ENCODE measurements at places on chromosomes 1 and 21.

DNA sequence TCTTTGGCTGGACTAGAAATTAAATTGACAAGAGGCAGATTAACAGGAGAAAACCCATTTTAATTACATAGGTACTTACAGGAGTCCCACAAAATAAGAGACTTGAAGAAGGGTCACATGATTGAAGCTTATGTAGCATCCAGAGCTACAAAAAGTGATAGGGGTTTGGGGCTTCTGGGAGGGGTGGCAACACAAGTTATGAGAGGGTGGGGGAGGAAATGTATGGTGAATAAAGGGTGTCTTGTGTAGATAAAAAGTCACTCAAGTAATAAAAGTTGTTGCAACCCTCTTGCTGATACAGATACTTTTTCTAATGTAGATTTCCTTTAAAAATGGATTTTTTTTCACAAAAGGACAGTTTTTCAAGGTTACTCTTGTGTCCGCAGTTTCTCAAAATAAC is 24.0 kb downstream of the USP25 start:
- no peak for DNase-seq

DNA sequence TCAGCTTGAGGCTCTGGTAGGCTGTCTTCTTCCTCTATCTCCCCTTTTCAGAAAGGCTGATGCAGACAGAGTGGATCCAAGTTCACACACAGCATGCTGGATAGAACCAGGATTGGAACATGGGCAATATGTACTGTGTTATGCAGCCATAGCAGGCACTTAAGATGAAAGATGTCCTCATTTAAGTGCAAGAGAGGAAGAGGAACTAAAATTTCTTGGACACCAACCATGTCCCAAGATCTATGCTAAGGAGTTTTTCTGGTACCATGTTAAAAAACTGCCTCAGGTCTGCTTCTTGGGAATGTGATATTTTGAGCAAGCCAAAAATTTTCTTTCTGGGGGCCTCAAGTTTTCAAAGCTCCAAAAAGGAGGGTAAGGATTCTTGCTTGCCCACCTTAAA is 1.2 kb downstream of the SDHB start:
- no peak for DNase-seq

GRCh38 chr1:147807405-147807804 is 47.0 kb upstream of the GJA5 start:
- no peak for DNase-seq

DNA sequence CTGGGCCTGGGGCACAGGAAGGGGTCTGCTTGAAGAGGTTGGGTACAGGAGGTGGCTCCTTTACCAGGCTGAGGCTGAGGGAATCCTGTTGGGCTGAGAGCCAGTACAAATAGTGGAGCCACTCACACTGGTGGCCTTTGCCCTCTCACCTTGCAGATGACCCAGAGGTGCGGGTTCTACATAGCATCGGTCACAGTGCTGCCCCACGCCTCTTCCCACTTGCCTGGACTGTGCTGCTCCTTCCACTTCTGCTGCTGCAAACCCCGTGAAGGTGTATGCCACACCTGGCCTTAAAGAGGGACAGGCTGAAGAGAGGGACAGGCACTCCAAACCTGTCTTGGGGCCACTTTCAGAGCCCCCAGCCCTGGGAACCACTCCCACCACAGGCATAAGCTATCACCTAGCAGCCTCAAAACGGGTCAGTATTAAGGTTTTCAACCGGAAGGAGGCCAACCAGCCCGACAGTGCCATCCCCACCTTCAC is 1.8 kb upstream of the SLC50A1 start:
- no peak for DNase-seq

- no peak for DNase-seq
These were observed 4.4 kb downstream of the GJC2 start for GRCh38 chr1:228154021-228154669.

- DNase-seq, result no peak
These were observed 6.6 kb upstream of the PRPF38B start for GRCh38 chr1:108685529-108685928.

- no peak for DNase-seq
These were observed 76.2 kb upstream of the B3GALT2 start for GRCh38 chr1:193262661-193263060.

DNA sequence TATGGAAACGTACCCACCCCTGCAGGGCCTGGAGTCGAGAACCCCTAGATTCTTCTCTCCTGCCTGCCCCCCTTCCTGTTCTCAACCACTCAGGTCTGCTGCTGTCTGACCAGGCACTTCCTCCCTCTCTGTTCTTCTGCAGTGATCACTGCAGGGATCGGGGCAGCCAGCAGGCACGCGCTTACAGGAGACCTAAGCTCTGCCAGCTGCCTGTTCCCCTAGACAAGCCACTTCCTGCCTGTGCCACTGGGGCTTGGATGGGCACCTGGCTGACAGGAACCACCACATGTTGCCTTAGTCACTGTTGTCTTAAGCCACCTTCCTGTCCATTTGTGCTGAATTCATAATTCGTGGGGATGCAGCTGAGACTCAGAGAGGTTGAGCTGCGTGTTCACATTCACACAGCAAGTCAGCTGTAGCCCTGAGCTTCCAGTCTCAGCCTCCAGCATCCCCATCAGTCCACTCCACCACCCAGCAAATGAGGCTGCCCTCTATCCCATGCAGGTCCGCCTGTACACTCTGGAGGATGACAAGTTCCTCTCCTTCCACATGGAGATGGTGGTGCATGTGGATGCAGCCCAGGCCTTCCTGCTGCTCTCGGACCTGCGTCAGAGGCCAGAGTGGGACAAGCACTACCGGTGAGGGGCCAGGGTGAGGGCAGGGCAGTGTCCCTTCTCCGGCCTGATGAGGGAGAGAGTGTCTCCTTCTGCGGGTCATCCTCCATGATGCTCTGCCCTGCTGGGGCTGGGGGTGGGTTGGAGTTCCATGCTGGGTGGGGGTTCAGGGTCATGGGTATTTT is 18.6 kb downstream of the FAM151A start:
- no peak for DNase-seq

DNA sequence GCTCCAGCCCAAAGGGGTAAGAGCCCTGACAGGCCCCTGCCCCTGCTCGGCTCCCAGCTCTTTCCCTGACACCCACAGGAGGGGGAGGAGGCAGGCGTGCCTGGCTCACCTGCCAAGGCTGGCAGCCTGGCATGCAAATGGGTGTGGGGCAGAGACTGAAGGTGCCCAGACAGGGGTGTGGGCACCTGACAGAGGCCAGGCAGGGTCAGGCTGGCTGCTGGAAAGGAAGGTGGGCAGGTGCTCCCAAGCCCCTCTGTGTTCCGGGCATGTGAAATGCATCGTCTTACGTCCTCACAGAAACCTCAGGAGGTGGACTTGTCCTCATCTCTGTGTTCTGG is 19.4 kb upstream of the CASZ1 start:
- no peak for DNase-seq

DNA sequence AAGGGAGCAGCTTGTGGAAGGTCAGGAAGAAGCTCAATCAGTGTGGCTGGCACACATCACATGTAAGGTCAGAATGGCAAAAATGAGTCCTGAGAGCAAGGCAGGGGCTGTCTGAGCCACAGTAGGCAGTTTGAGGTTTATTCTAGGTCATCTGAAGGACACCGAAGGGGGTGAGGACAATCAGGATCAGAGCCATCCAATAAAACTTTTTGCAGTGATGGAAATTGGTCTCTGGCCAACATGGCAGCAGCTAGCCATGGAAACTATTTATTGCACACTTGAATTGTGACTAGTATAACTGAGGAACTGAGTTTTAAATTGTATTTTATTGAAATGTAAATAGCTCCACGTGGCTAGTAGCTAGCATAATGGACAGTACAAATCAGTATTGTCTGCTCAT is 97.0 kb upstream of the CACNA1E start:
- DNase-seq, result no peak

GRCh38 chr21:43332861-43333297 is 94.1 kb downstream of the SIK1 start:
- no peak for DNase-seq

DNA sequence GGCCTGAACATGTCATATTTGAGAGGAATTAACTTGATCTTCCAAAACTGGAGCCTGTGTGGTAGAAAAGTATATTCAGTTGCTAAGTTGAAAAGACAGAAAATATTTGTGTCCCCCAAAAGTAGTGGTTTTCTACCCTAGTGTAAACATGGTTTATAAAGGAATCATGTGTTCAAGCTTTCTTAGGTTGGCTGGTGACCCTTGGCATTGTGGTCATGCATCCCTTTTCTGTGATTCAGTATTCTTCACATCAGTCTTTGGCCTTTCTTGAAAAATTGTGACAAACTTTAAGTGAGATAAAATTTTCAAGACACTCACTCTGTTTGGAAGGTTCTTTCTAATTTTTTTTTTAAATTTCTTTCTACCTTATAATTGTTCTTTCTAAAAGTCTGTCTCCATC is 193.2 kb downstream of the DHRS3 start:
- no peak for DNase-seq

GRCh38 chr1:224828691-224829090 is 100.8 kb upstream of the DNAH14 start:
- no peak for DNase-seq

DNA sequence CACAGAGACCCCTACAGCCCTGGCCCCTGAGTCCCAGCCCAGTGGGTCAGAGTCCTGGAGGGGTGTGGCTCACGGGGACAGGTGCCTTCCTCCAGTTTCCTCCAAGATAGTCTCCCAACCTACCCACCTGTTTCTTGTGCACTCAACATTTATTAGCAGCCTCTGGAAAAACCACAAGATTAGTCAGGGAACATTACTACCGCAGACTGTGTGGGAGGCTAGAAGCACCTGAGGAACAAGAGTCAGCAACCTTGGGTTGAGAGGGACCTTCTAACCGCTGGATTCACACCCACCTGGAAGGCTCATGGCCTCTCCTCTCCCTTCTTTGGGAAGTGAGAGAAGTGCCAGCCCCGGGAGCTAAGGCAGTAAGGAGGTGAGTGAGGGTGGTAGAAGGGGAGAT is 22.5 kb upstream of the IKBKE start:
- DNase-seq, result no peak

DNA sequence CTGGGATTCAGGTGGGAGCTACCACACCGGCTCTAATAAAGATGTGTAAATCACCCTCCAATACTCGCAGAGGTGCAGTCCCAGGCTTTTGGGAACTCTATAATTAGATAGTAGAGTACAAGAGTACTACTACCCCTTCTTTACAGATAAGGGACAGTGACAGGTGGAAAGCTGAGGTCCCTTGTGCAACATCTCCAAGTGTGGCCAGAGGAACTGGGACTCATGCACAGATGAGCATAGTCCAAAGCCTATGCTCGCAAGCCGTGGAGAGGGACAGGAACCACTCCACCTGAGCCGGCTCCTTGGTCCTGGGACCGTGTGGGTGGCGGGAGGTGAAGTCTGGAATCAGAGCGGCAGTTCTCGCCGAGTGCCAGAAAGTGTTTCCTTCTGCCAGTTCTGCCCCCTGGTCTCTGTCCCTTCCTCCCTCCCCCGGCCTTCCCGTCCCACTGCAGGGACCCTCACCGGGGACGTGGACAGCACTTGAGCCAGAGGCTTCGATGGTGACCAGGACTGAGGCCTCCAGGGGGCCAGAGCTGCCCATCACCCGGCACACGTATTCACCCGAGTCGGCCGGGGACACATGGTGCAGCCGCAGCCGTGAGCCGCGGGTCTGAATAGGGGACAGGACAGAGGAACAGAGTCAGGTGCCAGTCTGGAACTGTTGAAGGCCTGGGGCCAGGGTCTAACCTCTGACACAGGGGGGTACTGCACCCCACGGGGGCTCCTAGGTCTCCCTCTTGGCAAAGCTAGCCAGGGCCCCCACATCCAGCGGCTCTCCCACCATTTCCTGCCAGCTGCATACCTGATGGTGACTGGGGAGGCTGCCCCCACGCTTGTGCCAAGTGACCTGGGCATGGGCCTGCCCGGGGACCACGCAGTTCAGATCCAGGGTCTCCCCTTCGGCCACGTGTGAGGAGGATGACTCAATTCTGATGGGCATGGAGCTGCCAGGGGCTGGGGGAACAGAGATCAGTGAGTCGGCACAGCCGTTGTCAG is 33.9 kb downstream of the LDLRAD2 start:
- DNase-seq, result no peak

- no peak for DNase-seq
These were observed 647.3 kb upstream of the ADAMTS5 start for GRCh38 chr21:27614231-27614630.

- no peak for DNase-seq
These were observed 4.3 kb upstream of the FUCA1 start for GRCh38 chr1:23872421-23872820.

DNA sequence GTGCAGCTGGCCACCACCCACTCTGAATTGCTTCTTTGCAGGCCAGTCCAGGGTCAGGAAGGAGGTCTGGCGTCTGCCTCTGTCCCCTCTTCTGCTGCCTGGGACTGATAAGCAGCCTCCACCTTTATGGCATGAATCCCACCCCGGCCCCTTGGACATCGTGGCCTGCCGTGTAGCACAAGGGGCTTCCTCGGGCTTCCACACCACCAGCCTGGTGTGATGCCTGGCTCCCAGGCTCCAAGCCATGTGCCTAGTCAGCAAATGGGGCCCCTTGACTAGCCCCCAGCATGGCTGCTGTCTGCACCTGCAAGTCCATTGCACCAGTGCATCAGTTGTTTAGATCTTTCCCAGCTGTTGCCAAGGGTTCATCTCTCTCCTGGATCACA is 9.9 kb upstream of the ARF1 start:
- no peak for DNase-seq

DNA sequence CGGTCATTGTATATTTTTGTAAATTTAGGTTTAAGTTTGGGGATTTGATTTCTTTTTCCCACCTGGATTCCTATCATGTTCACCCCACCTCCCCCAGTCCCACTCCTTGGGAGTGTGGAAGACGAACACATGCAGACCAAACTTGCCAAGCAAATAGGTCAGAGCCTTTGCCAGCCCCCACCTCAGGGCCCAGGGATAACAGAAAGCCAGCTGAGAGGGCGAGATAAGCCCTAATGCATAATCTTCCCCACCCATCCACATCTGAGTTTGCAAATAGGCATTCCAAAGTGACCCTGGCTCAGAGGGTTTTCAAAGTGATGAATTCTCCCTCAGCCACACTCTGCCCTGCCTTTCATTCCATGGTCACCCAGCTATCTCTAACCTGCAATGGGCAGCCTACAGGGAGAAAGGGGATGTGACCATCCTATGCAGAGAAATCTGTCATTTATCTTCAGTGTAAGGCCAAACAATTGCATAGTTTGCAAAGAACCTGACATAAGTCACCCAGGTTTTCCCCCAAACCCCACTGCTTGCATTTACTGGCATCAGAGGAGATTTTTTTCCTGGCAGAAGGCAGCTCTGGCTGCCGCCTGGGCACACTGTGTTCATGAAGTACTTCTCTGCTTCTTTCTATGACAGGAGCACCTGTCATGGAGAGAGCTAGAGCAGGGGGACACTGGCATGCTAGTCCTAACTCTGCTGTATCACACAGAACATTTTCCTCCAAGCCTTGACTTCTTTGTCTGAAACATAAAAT is 69.0 kb upstream of the NFIA start:
- no peak for DNase-seq

DNA sequence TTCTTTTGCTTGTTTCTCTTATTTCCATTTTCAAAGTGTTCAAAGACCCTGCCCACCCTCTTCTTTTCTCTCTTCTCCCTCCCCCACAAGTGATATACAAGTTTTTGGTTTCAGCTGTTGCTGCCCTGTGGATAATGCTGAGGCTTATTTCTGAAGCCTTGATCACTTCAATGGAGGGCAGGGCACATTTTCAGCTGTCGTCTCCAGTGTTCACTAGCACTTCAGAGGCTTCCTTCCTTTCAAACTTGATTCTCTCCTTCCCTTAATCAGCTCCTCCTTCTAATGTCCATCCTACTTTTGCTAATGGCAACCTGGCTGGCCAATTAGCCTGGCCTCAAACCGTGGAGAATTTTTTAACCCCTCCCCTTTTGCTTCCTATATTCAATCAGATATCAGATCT is 435.7 kb upstream of the RUNX1 start:
- DNase-seq, result no peak

All from esophagus squamous epithelium (tissue), 5 donors.